Sigmoid colon (tissue), 7 donors: ENCODE measurements at places on chromosomes 4 and X. TPM values are rescaled to one million over a fixed set of nuclear protein-coding genes. Genes with fewer than 3 reads are reported as not detected.

DNA sequence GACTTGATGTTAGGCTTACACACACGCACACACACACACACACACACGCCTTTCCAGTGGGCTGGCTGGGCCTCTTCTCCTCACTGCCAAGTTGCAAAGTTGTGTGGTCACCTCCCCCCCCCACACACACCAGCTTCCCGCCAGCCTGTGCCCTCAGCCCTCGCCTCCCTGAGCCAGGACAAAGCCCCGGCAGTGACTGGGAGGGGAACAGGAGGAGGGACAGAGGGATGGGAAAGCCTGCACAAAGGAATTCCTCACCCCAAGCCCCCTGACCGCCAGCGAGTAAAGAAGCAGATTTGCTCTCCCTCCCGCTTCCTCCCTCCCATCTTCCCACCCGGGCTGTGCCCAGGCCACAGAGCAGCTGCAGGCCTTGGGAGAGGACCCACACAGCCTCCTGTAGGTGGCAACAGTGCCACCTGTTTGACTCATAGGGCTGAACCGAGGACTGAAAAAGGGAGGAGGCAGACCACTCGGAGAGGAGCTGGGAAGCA, at the start of gene GDPD2:
Gene GDPD2 (plus strand): TSS at position 464 of the 491 bp plus-strand sequence. CDS start 1,671 bp downstream, outside the sequence.
- H3K36me3 ChIP-seq, result no peaks in the 10 kb centered on the region
- no peak for DNase-seq
- no peak within 1 kb of the TSS for H3K27ac ChIP-seq
- H3K4me1 ChIP-seq, result no peaks in the 10 kb centered on the region
- H3K4me3 ChIP-seq, result no peak within 1 kb of the TSS

DNA sequence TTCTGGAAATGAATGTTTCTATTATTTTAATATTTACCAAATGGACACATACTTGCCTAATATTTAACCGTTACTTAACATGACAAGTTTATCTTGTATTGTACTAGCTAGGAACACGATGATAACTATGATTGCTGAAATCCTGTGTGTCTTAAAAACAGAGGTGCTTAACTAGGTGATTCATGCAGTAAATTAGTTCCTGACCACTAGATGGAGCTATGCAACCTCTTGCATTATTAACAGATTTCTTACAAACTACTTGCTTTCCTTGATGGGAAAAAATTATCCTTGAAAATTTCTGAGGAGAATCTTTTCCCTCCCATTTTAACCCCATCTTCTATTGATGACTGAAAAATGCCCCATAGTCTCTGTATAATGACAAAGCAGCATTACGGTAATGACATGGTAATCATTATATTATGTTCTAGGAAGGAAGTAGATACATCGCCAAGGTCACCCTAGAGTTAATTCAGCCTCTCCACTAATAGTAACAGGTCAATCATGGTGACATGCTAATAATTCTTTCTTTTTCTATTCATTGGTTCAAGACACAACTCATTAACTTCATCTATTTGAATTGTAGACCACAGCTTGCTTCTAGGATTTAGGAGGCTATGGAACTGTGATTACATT, 844.2 kb downstream of the RAPGEF2 start:
- no peak for DNase-seq
- no peak overlapping the region for H3K27ac ChIP-seq
- no peaks in the 10 kb centered on the region for H3K27me3 ChIP-seq
- H3K4me3 ChIP-seq, result no peak overlapping the region
- H3K36me3 ChIP-seq, result no peaks in the 10 kb centered on the region

DNA sequence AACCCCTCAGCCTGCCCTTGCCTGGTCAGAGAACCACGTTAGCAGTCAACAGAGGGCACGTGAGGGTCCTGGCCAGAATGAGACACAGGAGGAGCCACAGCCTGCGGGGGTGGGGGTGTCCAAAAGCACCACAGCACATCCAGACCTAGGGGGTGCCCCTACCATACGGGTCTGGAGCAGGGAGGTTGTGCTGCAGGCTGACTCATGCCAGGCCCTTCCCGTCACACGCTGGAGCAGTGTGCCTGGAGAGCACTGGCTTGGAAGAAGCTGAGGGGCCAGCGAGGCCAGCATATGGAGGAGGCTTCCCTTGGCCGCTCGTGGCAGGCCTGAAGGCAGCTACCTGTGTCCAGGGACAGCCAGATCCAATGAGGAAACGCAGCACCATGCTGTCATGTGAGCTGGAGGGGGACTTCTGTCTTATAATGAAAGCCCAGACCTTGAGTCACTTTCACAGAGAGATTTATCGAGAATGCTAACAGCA, 1.5 kb upstream of the IRAK1 start:
- H3K36me3 ChIP-seq, result no peaks in the 10 kb centered on the region
- no peak for DNase-seq
- H3K27me3 ChIP-seq, result no peaks in the 10 kb centered on the region
- peaks cover 25% of the 10 kb centered on the region for H3K4me1 ChIP-seq

DNA sequence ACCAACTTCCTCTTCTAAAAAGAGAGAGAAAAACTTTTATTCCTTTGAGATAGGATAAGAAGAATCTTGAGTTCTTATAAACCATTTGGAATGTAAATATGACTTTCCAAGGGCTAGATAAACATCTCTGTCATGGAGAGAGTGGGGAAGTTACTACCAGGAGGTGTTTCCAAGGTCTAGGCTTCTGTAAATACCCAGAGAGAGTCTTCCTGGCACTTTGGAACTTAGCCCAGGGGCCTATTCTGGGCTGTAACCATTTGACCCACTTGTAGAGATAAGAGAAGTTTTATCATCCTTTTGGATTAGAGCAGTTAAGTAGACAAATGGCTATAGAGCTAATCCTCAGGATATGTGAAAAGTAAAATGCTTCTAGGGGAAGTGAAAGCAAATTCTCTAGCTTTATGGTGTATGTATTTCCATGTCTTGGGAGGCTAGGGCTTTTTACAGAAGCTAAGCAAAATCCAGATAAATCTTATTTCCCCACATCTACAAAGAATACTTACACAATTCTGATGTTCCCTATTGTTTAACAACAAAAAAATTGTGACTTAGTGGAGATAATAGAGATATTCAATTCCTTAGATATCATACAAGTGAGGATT, 51.1 kb downstream of the MCUB start:
- no peaks in the 10 kb centered on the region for H3K36me3 ChIP-seq
- H3K4me3 ChIP-seq, result no peak overlapping the region
- no peak for DNase-seq
- H3K27me3 ChIP-seq, result no peaks in the 10 kb centered on the region

- DNase-seq, result no peak
- no peaks in the 10 kb centered on the region for H3K36me3 ChIP-seq
- H3K4me3 ChIP-seq, result no peak overlapping the region
- H3K4me1 ChIP-seq, result no peaks in the 10 kb centered on the region
- no peak overlapping the region for H3K27ac ChIP-seq
Observed at GRCh38 chr4:6342530-6343293, 73.1 kb downstream of the WFS1 start.

GRCh38 chrX:131264053-131264452, 25.1 kb downstream of the IGSF1 start:
- H3K4me1 ChIP-seq, result no peaks in the 10 kb centered on the region
- H3K27me3 ChIP-seq, result no peaks in the 10 kb centered on the region
- no peak overlapping the region for H3K27ac ChIP-seq
- no peak for DNase-seq

DNA sequence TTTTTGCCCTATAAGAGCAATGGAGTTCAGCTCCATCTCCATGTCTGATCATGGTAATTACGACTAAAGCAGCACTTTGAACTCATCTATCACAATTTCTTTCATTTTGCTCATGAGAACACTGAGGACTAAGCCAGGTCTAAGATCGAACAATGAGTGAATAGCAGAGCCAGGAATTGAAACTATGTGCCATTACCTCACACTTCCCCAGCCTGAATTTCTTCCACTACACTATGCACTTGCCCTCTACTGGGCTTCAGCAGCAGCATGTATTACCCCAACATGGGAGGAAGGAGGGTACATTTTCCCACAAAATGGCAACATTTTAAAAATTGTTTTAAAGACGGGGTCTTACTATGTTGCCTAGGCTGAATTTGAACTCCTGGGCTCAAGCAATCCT, 274.7 kb upstream of the FGF13 start:
- H3K27me3 ChIP-seq, result no peaks in the 10 kb centered on the region
- DNase-seq, result no peak
- H3K36me3 ChIP-seq, result no peaks in the 10 kb centered on the region
- no peaks in the 10 kb centered on the region for H3K4me1 ChIP-seq
- H3K4me3 ChIP-seq, result no peak overlapping the region

- H3K27me3 ChIP-seq, result no peaks in the 10 kb centered on the region
- no peak overlapping the region for H3K27ac ChIP-seq
- no peaks in the 10 kb centered on the region for H3K4me1 ChIP-seq
Observed at GRCh38 chr4:48898733-48899431, 7.7 kb downstream of the OCIAD2 start.

GRCh38 chr4:153153339-153153871, 50.8 kb upstream of the TRIM2 start:
- H3K27ac ChIP-seq, result peak overlapping the region; percentile 46
- no peaks in the 10 kb centered on the region for H3K27me3 ChIP-seq
- no peak for DNase-seq
- H3K4me1 ChIP-seq, result no peaks in the 10 kb centered on the region
- peak overlapping the region; percentile 62 for H3K4me3 ChIP-seq

- DNase-seq, result no peak
- no peak overlapping the region for H3K27ac ChIP-seq
- H3K27me3 ChIP-seq, result no peaks in the 10 kb centered on the region
- H3K36me3 ChIP-seq, result no peaks in the 10 kb centered on the region
Observed at GRCh38 chrX:50638123-50638522, 167.5 kb upstream of the DGKK start.

DNA sequence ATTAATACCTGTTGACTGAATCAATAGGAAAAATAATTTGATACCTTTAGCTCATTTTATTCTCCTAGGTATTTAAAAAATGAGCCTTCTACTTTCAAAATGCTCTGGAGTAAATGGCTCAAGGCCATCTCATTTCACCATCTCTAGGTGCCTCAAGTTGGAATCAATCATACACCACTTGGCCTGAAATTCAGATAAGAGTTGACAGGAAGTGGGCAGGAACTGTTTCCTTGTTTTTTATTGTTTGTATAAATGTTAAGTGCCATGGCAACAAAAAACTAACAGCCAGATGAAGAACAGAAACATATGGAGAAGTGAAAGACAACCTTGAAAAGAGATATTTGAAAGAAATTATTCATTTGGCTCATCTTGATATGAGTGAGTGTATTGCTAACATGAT, 12.4 kb downstream of the LIMCH1 start:
- no peaks in the 10 kb centered on the region for H3K27me3 ChIP-seq
- H3K36me3 ChIP-seq, result no peaks in the 10 kb centered on the region
- H3K4me1 ChIP-seq, result no peaks in the 10 kb centered on the region
- no peak overlapping the region for H3K4me3 ChIP-seq
- no peak for DNase-seq
- H3K27ac ChIP-seq, result no peak overlapping the region

- DNase-seq, result no peak
- H3K4me3 ChIP-seq, result no peak overlapping the region
- no peaks in the 10 kb centered on the region for H3K27me3 ChIP-seq
- H3K36me3 ChIP-seq, result no peaks in the 10 kb centered on the region
- H3K4me1 ChIP-seq, result no peaks in the 10 kb centered on the region
Observed at GRCh38 chr4:144176476-144176875, 36.0 kb upstream of the GYPA start.

DNA sequence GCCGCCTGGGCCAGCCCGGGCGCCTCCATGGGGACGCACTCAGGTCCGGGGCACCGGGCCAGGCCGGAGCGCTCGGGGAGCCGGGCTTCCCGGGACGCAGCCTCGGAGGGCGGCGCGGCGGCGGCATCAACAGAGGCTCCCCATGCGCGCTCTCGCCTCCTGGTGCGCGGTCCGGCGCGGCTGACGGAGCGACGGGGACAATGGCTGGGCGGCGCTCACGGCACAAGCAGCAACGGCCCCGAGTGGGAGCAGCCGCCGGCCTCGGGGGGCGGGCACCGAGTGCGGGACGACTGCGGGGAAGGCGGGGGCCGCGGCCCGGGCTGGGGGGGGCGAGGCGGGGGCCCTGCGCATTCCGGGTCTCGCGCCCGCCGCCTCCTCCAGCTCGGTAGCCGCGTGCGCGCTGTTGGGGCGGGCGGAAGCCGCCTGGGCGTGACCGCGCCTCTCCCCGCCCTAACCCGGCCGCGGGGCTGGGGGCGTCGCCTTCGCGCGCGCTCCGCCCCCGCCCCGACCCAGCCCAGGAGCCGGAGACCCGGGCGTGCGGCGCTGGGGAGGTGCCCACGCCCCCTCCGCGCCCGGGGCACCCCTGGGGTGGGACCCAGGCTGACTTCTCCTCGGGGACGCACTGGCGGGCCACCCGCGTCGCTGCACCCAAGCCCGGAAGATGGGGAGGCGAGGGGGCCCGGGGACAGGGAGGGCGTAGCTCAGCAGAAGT, at the start of gene PRKX:
Gene PRKX (minus strand): TSS at position 425 of the 712 bp plus-strand sequence. CDS start 396 bp downstream, at position 29.
- H3K27ac ChIP-seq, result peak within 1 kb of the TSS; percentile 64
- H3K27me3 ChIP-seq, result no peaks in the 10 kb centered on the region
- no peaks in the 10 kb centered on the region for H3K4me1 ChIP-seq

GRCh38 chr4:20284990-20285389, 33.3 kb downstream of the SLIT2 start:
- no peak for DNase-seq
- H3K27ac ChIP-seq, result no peak overlapping the region
- H3K36me3 ChIP-seq, result no peaks in the 10 kb centered on the region
- H3K4me3 ChIP-seq, result no peak overlapping the region
- no peaks in the 10 kb centered on the region for H3K27me3 ChIP-seq

- no peaks in the 10 kb centered on the region for H3K36me3 ChIP-seq
- no peak overlapping the region for H3K4me3 ChIP-seq
- no peak overlapping the region for H3K27ac ChIP-seq
- H3K4me1 ChIP-seq, result no peaks in the 10 kb centered on the region
Observed at GRCh38 chrX:120774606-120775005, 101.1 kb downstream of the CT47B1 start.

DNA sequence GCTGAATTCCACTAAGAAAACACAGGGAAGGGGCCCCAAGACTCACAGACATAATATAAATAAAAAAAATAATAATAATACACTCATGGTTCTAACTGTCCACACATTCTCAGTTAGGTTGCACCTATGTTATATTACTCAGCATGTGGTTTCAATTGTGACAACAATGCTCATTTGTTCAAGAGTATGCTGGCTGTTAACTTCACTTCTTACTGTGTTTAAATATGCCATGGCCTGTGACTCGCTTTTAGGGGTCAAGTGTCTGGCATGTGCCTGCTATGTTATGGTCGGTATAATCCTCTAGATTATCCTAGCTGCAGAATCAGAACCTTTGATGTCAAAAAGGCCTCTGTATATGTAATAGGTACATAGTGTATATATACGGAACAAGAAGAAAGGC, 324.8 kb upstream of the INTU start:
- no peaks in the 10 kb centered on the region for H3K27me3 ChIP-seq
- H3K4me3 ChIP-seq, result no peak overlapping the region
- H3K36me3 ChIP-seq, result no peaks in the 10 kb centered on the region
- no peaks in the 10 kb centered on the region for H3K4me1 ChIP-seq
- no peak for DNase-seq
- H3K27ac ChIP-seq, result no peak overlapping the region

The OTUD5 gene
- polyA plus RNA-seq, result 24.6 TPM

The TRMT10A gene
- 4.8 TPM for polyA plus RNA-seq

The F8A3 gene
- polyA plus RNA-seq, result not detected

The TMPRSS11B gene
- polyA plus RNA-seq, result not detected

The NXF2 gene
- polyA plus RNA-seq, result not detected

The NMU gene
- not detected for polyA plus RNA-seq

The ZBTB33 gene
- polyA plus RNA-seq, result 4.2 TPM

The REPS2 gene
- polyA plus RNA-seq, result 10.2 TPM
